ENCODE measurements at places on chromosomes 16 and 17. TPM values are rescaled to one million over a fixed set of nuclear protein-coding genes. Genes with fewer than 3 reads are reported as not detected.

Gene ADAMTS18
- 0.10 TPM for total RNA-seq

Gene SLC5A11
- not detected for total RNA-seq

Gene KRTAP2-3
- total RNA-seq, result 5.9 TPM

Gene IGSF6
- total RNA-seq, result 0.05 TPM

Gene ARL5C
- total RNA-seq, result not detected

Gene ITGAL
- total RNA-seq, result not detected

Gene SOX15
- total RNA-seq, result 2.4 TPM

DNA sequence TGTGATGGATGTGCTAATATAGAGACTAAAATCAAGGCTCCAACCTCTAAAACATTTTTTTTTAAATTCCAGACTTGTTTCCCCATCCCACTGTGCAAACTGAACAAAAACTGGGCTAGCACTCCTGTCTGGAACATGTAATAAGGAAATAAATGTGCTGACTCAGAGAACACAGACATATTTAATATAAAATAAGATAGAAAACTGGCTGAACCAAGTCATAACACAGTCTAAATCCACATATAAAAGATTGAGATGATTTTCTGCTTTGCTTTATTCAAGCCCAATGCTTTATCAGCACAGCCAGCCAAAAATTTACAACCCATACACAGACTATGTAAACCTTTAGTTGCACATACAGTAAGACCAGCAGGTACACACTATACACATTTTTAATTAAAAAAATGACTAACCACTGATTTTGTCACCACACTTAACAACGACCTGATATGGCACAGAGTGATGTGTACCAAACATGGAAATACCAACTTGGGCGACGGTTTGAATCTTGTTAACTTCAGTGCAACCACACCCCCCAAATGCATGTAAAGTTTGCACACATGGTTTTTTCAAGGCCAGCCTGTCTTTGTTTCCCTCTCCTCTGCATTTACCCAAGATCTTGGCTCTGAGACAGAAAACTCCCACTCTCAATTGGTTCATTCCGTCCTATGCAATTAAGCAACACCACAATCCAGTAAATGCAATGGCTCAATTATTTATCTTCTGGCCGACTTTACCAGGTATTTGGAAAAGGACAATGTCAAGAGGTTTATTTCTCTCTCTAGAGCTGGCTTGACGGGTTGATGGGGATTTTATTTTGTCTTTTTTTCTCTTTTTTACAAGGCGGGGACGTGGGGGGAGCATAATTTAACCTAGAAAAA lies 1.2 kb downstream of the STAT3 start:
- DNase-seq, result peak; percentile 75

DNA sequence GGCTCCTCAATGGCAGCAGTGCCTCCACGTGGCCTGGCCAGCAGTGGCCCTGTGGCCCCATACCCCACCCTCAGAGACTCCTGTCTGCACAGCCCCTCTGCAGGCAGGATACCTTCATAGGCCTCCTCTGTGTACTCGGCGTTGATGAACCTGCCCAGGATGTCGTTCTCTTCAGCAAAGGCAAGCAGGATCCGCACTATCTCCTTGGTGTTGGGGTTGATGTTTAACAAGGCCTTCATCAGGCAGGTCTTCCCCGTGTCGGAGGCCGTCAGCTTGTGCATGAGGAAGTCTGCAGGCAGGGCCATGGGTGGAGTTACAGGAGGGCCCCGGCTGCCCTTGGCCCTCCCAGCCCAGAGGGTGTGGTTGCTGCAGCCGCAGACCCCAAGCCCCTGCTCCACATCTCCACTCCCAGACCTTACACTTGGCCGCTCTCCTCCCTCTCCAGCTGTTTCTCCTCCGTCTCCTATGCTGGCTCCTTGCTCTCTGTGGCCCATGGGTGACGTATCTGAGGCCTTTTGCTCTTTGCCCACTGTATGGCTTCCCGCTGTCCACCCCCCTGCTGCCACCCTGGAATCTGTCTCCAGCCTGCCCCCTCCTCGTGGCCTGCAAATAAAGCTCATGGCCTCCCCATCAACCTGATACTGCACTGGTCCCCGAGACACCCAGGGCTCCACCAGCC lies 15.1 kb downstream of the TRPV3 start:
- DNase-seq, result no peak

DNA sequence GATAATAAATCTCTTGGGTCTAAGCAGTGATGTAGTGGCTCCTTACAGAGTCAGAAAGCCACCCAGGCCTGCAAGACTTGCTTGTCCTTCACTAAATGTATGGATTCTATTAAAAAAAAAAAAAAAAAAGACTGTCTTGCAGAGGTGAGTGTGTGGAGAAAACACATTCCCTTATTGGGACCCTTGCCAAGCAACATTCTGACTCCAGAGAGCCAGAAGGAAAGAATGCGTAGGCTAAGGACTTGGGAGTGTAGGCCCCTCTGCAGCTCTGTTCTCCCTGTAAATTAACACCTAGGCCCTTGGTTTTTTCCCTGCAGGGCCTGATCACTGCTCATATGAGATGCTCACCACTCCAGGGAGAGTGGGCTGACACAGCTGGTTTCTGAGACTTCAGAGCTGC lies 17.8 kb downstream of the SCPEP1 start:
- no peak for DNase-seq

DNA sequence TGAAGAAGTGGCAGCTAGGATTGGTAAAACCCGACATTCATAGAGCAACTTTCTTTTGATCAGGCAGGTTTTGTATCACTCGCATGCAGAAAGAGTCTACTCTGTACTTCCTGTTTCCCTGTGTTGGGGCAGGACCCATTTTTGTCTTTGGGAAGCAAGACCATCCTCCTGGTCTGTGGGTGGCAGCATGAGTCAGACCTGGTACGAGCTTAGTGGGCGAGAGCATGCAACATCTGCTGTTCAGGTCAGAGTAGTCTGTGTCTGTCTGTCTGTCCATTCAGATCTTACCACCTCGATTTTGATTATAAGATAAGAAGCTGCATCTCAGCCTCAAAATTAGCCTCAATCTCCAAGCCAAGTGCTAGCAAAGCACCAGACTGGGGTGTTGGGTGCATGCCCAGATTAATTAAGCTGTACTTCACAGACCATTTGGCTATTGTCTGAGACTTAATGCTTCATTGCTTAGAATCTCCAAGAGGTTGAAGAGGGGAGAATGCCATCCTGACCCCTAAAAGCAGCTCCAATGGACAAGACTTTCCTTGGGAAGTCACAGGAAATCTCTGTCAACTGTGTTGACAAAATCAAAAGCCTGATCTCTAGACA lies 110.9 kb downstream of the XYLT1 start:
- no peak for DNase-seq

DNA sequence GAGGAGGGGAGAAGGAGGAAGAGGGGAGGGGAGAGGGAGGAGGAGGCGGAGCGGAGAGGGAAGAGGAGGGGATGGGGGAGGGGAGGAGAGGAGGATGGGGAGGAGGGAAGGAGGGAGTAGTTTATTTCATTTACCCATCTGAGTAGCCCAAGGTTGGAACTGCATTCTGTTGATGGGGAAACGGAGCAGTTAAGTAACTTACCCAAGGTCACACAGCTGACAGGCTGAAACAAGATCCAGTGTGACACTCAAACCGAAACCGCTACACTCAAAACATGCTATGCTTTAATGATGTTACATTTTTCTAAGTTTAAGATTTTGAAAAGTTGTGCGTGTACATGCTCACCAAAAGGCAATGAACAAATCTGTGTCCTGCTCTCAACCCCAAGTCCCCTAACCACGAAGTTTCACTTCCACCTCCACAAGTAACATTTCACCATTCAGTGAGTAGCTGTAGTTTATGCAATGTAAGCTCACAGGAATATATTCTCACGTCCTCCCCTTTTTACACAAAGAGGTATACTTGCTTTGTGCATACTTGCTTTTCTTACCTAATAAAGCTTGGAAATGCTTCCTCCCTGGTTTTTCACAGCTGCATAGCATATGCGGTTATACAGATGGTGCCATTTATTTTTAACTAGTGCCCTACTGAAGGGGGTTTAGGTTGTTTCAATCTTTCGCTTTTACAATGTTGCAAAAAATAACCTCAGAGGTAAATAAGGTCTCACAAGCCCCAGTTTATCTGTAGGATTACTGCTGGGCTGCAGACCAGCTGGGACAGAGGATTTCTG lies 275.3 kb downstream of the PARN start:
- DNase-seq, result no peak

- DNase-seq, result no peak
These were observed 426.9 kb downstream of the NPIPA7 start for GRCh38 chr16:16805809-16806208.

- DNase-seq, result no peak
These were observed 7.0 kb upstream of the ZKSCAN2 start for GRCh38 chr16:25264597-25264996.

- DNase-seq, result peak; percentile 42
These were observed 9.3 kb downstream of the MMP2 start for GRCh38 chr16:55488306-55488705.

DNA sequence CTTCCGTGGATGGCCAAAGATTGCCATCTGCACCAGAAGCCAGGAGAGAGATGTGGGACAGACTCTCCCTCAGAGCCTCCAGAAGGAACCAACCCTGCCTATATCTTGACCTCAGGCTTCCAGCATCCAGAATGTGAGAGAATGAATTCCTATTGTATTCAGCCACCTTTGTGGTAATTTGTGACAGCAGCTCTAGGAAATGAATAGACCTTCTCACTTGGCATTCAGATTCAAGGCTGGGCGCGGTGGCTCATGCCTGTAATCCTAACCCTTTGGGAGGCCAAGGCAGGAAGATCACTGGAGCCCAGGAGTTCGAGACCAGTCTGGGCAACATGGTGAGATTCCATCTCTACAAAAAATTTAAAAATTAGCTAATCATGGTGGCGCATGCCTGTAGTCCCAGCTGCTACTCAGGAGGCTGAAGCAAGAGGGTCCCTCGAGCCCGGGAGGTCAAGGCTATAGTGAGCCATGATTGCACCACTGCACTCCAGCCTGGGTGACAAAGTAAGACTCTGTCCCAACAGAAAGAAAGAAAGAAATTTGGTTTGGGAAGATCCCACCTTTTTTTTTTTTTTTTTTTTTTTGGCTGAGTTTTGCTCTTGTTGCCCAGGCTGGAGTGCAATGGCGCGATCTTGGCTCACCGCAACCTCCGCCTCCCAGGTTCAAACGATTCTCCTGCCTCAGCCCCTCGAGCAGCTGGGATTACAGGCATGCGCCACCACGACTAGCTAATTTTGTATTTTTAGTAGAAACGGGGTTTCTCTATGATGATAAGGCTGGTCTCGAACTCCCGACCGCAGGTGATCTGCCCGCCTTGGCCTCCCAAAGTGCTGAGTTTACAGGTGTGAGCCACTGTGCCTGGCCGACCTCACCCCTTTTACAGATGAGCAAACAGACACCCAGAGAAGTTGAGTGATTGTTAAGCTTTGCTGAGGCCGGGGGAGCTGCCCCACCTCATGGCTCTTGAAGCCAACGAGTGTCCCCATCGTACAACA lies 4.3 kb upstream of the CPSF4L start:
- DNase-seq, result no peak

DNA sequence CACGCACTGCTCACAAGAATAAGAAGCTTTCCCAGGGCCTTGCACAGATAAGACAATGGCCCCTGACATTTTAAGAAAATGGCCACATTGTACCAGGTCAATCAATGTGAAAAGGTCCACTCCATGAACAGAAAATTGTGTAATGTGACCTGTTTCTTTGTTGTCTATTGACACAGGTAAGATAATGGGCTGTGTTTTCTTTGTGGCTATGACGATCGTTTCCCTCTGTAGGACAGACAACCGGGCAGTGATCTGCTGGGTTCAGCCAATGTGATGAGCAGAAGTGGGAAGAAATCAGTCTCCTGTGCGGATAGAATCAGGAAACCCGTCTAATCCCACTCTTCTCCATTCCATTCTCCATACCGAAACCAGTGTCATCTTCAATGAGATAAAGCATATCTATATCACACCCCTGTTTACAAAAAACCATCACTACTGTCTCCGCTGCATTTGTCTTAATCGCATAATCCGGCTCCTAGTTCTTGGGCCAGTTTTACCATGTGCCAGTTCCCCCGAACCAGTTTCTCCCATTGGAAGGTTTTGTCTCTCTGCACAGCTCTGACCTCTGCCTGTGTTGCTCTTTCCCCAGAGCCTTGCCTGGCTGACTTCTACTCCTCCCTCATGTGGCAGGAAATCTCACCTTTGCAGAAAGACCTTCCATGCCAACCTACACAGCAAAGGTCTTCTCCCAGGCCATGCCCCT lies 66.9 kb upstream of the ATF7IP2 start:
- no peak for DNase-seq

- DNase-seq, result no peak
These were observed 16.6 kb downstream of the MYO18A start for GRCh38 chr17:29163563-29163962.

- DNase-seq, result peak; percentile 54
These were observed 49.9 kb downstream of the NLRC5 start for GRCh38 chr16:57039148-57039812.

- peak; percentile 59 for DNase-seq
These were observed 218.2 kb downstream of the WWOX start for GRCh38 chr16:78317564-78318240.

DNA sequence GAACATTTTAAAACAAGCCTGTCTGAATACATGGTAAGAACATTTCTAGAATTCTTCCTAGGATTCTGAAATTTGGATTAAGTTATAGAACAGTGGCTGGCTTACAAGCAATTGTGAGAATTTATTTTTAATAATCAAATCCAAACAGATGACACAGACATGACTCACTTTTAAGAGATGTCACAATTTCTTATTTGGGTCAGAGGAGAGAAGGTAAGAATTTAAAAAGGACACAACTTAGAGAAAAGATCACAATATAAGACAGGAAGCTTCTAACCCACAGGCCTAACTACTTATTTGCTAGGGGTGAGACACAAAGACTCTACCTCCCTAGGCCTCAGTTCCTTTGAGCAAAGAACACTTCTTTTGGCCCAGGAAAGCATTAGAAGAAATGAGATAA lies 32.7 kb downstream of the ZZEF1 start:
- no peak for DNase-seq

DNA sequence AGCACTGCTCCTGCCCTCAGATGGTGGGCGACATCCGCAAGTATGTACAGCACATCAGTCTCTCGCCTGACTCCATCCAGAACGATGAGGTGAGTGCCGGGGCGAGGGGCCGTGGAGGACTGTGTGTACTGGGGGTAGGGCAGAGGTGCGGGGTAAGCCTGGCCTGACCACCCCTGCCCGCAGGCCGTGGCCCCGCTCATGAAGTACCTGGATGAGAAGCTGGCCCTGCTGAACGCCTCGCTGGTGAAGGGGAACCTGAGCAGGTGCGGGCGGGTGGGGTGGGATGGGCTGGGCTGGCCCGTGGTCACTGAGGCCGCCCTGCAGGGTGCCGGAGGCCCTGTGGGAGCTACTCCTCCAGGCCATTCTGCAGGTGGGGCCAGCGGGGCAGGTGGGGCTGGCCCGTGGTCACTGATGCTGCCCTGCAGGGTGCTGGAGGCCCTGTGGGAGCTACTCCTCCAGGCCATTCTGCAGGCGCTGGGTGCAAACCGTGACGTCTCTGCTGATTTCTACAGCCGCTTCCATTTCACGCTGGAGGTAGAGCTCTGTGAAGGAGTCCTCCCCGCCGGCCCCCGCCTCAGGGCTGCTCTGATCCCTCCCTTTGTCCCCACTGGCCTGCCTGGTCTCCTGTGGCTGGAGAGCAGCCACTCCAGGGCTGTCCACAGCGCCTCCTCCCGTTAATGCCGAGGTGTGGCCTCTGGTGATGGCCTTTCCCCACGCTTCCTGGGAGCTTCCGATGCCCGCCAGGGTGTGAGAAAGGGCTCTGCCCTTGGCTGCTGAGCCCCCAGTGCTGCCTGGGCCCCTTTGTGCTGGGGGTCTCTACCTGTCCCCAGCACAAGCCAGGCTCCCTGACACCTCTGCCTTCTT lies 5.0 kb downstream of the TSR3 start:
- DNase-seq, result no peak
